NCI-H1048 (cell line): ENCODE measurements at places on chromosomes 12 and 14.

DNA sequence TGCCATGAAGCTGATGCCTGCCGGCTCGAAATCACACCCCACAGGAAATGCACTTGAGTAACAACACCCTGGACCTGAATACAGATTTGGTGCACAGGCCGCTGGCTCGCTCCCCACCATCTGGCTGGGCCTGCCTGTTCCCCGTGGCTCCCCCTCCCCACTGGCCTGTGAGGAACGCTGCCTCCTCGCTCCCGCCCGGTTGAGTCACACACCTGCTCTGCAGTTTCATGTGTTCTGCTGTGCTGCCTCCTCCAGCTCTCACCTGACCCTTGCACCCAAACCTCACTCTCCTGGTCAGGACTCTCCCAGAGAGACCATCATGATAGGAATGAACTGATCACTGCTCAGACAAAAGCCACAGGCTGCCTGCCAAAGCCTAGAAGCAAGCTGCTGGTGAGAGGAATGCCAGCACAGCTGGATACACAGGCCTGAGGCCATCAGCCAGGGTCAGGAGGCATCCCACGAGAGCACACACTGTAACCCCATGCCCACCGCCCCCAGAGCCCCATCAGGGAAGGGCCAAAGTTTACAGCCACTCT, 3.8 kb upstream of the SIVA1 start:
- DNase-seq = no peak

- no peak for DNase-seq
Observed at GRCh38 chr14:96109596-96110355, 70.6 kb downstream of the C14orf132 start.

- no peak for DNase-seq
Observed at GRCh38 chr12:108616941-108617858, 16.5 kb downstream of the SELPLG start.

DNA sequence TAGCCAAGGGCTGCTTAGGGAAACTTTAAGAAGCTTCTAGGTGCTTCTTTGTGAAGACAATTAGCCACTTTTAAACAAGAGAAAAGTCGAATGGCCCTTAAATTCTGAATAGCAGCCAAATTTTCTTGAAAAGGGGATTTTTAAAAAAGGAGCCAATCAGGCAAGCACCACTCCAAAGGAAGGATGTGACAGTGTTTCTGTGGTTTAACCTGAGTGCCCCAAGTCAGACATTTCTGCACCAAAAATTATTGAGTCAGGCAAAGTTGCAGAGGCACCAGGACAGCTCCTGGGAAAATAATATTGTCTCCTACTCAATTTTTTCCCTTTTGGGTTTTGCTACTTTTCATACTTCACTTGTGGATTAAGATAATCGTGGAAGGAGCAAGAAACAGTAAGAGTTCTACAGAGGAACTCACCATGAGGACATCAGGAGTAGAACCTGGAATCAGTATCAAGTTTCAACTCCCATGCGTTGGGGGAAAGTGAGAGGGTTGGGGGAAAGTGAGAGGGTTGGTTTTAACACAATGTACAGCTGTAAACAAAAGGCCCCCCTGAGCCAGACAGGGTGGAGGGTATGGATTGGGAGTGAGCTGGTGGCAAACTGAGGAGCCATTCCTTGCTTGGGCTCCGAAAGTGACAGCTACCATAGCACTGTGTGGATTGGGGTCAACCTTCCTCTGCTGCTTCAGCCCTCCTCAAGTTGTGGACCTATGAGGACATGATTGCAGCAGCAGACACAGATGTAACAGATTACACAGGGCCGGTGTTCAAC, 90.8 kb downstream of the SLC38A1 start:
- DNase-seq = no peak

GRCh38 chr12:115973066-115973465, 304.4 kb downstream of the MED13L start:
- no peak for DNase-seq

- DNase-seq = no peak
Observed at GRCh38 chr14:78975734-78976133, 805.6 kb downstream of the NRXN3 start.

- DNase-seq = no peak
Observed at GRCh38 chr12:22310275-22310674, 24.2 kb downstream of the ST8SIA1 start.

DNA sequence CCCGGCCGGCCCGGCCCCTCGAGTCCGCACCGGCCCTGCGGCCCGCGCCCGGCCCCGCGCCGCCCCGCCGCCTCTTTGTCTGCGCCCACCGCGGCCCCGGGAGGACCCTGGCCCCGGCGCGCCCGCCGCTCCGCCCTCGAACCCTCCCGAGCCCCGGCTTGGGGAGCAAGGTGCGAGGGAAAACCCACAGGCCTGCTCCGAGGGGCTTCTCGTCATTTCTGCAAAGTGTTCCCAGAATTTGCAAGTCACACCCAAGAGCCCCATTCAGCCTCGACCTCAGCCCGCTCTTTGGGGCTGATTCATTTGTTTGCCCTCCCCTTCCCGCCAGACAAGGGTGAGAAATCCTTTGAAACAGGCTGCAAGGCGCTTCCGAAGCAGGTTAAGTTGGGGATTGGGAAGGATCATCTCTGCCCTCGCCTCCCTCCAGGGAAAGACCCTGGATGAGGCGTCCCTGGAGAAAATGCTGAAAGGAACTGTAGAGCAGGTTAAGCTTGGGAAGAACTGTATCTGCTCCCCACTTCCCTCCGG, 325 bp upstream of the CLIP1 start:
- no peak for DNase-seq

- no peak for DNase-seq
Observed at GRCh38 chr14:74908861-74909341, 14.2 kb downstream of the RPS6KL1 start.

DNA sequence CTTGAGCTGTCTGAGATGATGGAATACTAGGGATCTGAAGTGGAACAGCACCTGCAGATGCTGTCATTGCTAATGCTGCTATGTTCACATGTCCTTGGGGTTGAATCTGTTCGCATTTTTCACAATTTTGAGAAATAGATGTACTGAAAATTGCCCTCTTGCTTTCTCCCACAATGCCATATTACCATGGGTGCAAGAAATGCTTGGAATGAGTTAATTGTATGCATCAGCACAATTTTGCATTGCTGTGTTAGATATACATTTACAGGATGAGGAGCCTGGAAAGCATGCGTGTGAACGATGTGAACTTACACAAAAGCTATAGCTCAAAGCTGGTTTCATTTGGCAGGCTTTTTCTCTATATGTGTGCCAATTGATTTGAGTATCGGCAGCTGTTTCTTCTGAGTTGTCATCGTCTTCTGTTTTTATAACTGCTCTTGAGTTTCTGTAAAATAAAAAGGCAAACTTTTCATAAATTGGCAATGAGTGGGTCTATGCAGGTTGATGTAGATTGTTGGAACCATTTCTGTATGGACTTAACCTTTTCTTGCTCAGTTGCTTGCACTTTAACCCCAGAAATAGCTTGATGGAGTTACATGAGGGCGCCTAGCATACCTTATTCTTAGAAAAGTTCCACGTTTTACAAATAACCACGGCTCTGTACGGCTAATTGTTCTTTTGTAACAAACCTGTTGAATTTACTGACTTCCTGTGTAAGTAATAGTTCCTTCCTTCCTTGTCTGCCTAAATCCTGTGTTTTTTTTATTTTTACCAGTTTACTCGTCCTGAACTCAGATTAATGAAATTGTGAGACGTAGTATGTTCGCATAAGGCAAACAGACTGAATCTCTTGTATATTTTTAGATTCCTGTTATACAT, 105.9 kb downstream of the FGD4 start:
- DNase-seq = no peak

DNA sequence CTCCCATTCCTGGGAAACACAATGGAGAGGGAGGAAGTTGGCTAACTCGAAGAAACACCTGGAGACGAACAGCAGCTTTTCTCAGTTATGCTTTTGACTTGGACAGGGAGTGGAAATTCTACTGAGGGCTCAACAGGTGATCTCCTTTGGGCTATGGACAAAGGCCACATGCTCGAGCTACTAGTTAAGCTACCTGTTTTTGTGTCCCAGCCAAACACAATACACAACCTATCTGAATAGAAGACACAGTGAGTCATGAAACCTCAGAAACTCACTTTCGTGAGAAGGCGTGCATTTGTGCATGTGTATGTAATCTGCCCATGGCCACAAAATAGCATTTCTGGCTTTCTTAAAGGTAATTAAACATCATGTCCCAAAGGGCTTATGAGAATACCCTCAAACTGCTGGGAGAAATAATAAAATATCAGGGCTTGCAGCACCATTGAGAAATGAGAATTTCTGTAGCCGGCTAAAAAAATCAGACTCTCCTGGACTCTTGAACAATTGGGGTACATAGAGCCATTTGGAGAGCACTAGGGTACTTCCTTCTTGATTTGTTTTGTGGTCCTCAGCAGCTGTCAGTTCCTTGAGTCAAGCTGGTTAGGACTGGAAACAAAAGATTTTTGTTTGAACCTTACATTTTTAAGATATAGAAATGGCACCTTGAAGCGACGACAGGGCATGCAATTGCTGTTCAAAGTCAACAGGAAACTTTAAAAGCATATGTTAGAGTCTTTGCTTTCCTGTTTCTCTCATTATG, 85.5 kb upstream of the PTHLH start:
- DNase-seq = no peak

- no peak for DNase-seq
Observed at GRCh38 chr12:58285551-58285950, 344.2 kb downstream of the ATP23 start.

- no peak for DNase-seq
Observed at GRCh38 chr12:66072135-66072534, 58.4 kb downstream of the LLPH start.

GRCh38 chr12:85237327-85237726, 42.7 kb upstream of the ALX1 start:
- no peak for DNase-seq

DNA sequence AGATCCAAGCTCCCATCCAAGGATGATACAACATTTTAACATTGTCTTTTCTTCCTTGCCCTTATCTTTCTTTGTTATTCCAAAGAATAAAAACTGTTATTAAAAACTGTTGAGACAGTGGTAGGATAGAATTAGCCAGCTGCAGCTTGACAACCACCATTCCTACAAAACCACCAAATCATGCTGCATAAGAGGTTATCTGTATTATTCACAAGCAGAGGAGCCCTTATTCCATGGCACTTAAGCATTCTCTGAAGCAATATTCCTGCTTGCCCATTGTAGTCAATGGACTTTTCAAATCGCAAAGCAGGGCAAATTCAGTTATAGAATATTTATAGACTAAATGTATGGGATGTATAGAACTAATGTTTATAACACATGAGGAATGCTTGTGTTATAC, 3.4 kb downstream of the ABCD2 start:
- no peak for DNase-seq

DNA sequence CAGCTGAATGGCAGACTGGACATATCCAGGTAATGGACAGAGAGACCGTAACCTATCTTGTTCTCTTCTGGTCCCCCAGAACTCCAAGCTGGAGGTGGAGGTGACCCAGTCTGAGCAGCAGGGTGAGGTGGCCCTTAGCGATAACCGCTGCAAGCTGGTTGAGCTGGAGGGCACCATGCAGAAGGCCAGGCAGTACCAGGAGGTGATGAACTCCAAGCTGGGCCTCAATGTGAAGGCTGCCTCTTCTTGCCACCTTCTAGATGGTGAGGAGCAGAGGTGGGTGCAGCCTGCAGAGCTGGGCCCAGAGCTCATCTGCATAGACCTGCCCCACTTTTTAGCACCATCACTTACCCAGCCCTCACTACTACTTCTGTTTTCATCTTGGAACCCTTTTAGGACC, 7.2 kb upstream of the KRT86 start:
- no peak for DNase-seq

- DNase-seq = no peak
Observed at GRCh38 chr14:94176808-94177207, 2.7 kb downstream of the PPP4R4 start.

- DNase-seq = no peak
Observed at GRCh38 chr12:47084172-47084571, 4.4 kb upstream of the AMIGO2 start.

DNA sequence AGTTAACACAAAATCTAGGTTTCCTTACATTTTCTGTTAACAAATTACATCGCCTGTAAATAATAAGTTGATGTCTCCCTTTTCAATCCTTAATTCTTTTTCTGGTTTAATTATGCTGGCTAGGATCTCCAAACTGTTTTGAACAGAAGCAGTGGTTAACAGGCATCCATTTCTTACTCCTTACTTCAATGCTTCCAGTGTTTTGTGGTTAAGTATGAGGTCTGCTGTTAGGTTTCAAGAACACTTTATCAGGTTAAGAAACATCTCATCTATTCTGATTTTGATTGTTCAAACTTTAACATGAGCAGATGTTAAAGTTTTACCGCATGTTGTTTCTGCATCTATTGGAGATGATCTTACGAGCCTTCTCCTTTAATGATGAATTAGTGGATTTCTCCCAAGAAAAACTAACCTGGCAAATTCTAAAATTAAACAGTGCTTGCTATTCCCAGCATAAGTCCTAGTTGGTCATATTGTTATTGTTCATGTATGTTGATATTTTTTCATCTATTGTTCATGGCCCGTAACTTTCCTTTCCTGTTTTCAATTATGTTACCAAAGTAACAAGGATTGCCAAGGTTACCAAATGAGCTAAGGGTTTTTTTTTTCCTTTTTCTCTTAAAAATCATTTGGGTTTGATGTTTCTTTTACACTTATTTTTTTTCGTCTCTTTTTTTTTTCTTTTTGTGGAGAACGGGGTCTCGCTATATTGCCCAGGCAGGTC, 33.4 kb downstream of the POLE start:
- DNase-seq = no peak

DNA sequence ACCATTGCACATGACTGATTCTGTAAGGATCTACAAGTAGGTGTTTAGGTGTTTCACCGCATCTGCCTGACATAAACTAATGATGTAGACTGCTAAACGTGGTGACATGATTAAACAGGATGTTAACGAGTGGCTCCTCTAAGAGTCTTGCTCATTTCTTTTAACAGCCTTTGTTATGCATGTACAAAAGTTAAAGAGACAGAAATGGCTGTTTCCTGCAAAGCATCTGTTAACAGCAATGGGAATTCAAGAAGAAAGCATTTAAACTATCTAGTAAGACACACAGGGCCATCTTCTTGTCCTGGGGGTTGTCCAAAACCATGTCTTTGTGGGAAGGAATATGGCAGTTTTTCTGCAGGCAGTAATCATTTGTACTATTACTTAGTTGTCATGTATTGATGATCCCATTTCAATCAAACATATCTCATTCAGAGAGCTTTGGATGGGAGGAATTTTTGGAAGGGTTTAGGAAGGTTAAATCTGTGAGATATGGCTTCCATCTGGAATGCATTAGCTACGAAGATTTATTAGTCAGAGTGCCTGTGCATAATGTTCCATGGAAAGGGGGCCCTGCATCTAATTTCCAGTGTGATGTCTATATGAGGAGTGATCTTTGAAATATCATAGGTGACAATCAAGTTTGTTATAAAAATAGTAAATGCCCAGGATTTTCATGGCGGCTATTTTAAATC, 495.1 kb downstream of the EGLN3 start:
- no peak for DNase-seq

- DNase-seq = no peak
Observed at GRCh38 chr12:58529114-58529665, 391.1 kb downstream of the LRIG3 start.

GRCh38 chr14:25411781-25412757, 362.1 kb upstream of the STXBP6 start:
- no peak for DNase-seq
